Thoracic aorta (tissue), 2 donors: ENCODE measurements at places on chromosomes 6 and 20.

GRCh38 chr20:37223053-37223452, 38.6 kb downstream of the GHRH start:
- DNase-seq: no peak

DNA sequence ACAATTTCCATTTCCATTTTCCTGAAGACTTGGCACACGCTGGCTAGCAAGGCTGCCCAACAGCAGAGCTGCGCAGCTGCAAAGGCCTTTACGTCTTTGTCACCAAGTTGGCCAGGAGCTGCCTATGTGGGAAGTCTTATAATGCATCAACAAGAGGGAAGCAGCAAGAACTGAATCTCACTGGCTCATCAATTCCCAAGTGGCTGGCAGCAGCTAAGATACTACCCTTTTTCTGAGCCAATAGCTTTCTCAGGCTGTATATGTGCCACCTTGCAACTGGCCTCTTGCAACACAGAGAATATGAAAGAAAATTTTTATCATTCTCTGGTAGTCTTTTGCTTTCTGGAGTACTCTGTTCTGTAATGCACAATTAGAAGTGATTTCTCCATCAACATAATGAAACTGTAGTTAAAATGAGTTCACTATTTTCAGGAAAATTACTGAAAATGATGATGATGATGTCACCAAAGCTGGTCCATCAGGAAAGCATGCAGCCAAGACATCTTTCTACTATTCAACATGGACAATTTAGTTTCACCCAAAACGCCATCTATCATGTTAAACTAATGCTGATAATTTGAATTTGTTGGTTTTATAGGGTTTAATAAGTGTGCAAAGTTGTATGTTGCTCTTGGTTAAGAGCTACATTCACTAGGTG, 97.3 kb upstream of the FOXA2 start:
- no peak for DNase-seq

DNA sequence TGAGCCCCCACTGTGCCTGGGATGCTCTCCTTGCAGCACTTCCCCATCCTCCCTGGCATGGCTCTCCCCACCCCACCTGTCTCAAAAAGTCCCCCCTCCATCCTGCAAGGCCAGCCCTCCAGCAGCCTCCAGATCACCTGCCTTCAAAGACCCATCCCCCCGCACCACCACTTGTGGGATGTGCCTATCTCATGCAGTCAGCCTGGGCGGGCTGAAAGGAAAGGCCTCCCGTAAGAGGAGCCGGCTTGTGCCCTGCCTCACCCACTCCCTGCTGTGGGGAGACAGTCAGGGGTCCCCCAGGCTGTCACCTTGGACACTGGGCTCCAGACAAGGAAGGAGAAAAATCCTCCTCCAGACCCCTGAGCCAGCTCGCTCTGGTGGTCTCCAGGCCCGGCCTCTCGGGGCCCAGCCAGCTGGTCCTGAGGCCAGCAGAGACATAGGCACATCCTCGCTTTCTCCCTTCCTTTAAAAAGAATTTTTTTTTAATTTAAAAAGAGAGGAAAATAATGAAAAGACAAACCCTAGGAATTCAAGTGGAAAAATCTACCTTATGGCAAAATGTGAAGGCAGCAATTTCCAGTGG, 77.3 kb downstream of the GRM4 start:
- no peak for DNase-seq

- DNase-seq: no peak
Measured at GRCh38 chr20:34511891-34512265, 4.3 kb upstream of the DYNLRB1 start.

DNA sequence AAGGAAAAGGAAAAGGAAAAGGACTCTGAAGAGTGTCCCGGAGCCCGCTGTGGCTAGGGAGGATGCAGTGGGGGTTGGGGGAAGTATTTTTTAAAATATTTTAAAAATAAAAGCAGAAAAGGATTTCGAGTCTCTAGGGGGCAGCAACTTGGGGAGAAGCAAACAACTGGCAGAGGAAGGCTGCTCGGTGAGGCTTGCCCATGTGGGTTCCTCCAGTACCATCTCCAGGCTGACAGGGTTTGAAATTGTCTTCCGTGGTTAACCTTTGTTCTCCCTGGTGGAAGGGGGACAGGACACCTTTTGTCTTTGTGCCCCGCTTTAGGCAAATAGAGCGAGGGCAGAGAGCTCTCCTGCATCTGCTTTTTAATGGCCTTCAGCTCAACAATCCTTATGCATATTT, 60.4 kb upstream of the SNX9 start:
- DNase-seq: no peak

DNA sequence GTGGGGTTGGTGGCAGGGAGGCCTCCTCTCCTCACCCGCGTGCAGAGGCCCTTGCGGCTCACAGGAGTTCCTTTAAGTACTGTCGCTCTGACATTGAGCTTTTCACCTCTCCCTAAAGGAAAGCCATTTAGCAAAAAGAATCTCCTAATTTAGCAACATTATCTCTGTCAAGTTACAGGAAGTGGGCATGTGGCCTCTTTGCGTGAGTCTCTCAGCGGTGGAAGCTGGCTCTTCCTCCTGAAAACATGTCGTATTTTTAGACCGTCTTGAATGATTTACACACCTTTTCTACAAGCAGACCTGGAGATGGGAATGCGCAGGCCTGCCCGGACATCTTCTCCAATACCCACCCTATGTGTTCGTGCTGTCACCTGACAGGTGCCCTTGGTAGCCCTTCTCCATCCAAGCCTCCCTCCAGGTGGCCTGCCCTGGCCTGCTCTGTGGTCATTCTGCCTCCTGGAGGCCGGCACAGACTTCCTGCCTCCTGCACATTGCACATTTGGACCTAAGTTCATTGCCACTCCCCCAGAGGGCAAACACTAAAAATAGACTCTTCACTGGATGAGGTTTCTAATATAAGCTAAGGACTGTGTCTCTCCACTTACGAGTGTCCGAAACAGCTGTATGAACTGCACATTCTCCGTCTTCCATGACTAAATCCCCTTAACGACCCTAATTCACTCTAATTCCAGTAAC, 18.5 kb upstream of the PHACTR3 start:
- DNase-seq: no peak

DNA sequence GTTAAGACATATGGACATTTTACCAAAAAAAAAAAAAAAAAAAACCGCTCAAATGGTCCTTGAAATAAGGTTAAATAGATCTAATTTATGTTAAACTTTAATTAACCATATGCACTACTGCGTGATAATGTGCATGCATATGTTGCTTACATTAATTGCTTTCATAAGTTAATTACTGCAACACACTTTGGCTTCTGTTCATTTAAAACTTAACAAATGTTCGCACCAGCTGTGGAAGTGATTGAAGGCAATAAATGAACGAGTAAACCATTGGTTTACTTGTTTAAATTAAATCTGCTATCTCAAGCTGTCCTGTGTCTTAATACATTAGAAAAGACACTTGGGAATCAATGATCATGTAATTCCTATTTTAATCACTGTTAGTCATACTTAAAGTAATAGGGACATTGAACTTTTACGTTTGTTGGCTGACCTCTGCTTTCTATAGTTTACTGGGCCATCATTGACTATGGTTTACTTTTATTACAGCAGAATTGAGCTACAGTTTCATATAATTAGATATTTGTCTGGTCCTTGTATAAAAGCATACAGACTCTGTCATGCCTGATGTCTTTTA, 294.7 kb downstream of the KHDC1L start:
- no peak for DNase-seq

DNA sequence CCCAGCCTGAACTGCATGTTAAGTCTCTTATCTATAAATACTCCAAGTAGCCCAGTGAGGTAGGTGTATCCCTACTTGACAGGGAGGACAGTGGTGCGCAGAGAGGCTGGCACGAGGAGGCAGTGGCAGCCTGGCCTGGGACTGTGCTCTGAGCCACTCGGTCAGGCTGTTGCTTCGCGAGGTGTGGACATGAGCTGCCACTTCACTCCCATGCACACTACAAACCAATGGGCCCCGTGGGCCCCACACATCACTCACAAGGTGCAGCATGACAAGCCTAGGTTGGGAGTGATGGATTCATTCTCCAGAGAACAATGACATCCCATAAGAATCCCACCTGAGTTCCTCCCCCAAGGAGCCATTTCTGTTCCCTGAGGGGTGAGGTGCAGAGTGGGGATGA, 54.9 kb downstream of the TMEM242 start:
- DNase-seq: no peak
